ENCODE measurements at places on chromosomes 2 and 18. TPM values are rescaled to one million over a fixed set of nuclear protein-coding genes. Genes with fewer than 3 reads are reported as not detected.

CPLX4 gene
- not detected for polyA plus RNA-seq

ASXL3 gene
- polyA plus RNA-seq: not detected

DNA sequence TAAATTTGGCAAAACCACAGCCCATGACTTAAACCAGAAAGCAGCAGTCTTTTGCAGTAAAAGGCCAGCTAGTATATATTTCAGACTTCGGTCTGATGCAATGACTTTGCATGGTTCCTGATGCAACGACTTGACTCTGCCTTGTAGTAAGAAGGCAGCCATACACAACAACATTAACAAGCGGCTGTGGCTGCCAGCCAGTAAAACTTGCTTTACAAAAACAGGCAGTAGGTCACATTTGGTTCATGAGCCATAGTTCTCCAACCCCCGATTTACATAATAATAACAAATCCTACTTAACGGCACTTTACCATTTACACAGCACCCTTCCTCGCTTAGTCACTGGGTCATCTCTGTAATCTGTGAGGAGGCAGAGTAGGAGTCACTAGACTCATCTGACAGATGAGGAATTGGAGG is 410.3 kb downstream of the LRATD1 start:
- no peak for DNase-seq

GRCh38 chr2:156322686-156323231 is 9.8 kb downstream of the NR4A2 start:
- no peak for DNase-seq

- DNase-seq: no peak
Observed at GRCh38 chr2:69837533-69837932, 8.1 kb downstream of the GMCL1 start.

DNA sequence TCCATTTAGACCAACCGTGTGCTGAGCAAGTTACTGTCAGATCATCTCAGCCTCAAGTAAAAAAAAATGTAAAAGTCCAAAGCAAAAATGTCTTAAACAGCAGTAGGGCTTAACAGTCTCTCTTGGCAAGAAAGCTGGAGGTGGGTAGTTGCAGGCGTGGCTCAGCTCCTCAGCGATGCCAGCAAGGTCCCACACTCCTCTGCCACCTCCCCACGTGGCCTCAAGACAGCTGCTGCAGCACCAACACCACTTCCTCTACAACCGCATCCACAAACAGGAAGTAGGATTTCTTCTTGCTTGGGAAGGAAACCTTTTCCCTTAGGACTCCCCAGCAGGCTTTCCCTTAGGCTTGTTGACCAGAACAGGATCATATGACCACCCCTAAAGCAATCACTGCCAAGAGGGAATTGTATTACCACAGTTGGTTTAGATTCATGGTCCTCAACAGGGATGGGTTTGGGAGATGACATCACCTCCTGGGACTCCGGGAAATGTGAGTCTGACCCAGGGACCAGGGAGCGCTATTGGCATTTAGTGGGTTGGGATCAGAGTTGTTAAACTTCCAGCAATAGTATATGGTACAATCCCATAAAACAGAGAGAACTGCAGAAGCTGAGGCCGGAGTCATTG is 97.1 kb downstream of the MAPK4 start:
- no peak for DNase-seq

- DNase-seq: no peak
Observed at GRCh38 chr2:161998857-161999256, 75.2 kb downstream of the DPP4 start.

DNA sequence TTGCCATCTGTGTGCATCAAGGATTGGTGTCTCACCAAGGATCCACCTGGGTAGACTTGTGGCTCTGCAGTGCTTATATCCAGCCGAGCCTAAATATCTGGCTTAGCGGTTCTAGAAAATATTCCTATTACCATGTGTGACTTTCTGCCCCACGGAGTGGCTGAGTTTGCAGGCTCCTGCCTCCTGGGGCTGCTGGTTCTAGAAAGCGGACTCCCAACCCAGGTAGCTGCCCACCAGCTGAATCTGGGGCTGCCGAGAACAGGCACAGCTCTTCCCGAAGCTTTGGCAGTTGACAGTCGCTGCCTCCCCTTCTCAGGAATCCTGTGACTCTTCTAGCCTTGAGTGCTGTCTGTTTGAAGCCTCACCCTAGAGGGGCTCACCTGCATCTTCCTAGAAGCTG is 104.6 kb downstream of the TPGS2 start:
- no peak for DNase-seq

DNA sequence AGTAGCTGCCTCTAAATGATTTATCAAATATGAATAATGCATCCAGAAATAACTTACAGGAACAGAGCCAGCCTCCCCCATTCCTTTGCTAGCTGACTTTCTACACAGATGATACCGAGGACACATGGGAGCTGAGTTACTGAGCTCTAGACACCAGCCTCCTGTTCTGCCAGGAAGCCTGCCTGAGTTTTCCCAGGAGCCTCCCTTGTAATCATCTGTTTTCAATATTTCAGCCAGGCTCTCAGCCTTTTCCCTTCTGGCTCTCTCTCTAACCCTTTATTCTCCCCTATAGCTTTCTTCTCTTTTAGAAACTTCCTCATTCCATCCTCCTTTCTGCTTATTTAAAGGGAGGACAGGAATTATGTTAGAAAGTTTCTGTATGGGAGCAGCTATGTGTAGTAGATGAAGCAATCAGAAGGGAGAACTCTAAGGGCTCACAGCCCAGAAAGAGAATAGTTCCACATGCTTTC is 911.6 kb downstream of the TDRD15 start:
- DNase-seq: no peak

GPR75 gene
- 2.8 TPM for polyA plus RNA-seq

DNA sequence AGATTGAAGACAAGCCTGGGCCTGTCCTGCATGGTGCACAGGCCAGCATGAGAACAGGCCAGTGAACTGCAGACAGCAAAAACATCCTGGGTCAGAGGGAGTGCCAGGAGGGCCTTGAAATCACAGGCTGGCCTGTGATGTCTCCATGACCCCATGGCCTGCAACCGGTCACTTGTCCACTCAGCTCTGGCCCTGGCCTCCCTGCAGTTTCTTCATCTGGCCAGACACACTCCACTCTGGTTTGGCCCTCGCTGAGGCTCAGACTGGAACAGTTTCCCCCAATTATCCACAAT is 12.6 kb downstream of the CYRIA start:
- DNase-seq: peak; percentile 40
